ENCODE measurements at places on chromosomes 7 and 10.

GRCh38 chr10:48655411-48656240 is 29.0 kb upstream of the WDFY4 start:
- no peak for DNase-seq

DNA sequence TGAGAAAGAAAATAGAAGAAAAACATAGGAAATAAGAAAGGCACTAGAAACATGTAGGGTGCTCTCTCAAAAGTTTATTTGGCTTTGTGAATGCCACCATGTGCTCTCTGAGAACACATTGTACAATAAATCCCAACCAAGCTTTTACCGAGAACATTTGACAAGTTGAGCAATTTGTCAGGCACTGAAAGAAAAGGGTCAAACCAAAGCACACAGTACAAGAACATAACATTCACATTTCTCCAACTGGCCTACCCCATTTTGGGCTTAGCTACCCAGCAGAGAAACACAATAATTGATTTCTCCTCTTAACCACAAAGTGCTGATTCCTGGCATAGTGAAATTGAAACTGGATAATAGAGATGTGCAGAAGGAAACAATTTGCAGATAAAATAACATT is 69.2 kb upstream of the SLC39A12 start:
- DNase-seq: no peak

DNA sequence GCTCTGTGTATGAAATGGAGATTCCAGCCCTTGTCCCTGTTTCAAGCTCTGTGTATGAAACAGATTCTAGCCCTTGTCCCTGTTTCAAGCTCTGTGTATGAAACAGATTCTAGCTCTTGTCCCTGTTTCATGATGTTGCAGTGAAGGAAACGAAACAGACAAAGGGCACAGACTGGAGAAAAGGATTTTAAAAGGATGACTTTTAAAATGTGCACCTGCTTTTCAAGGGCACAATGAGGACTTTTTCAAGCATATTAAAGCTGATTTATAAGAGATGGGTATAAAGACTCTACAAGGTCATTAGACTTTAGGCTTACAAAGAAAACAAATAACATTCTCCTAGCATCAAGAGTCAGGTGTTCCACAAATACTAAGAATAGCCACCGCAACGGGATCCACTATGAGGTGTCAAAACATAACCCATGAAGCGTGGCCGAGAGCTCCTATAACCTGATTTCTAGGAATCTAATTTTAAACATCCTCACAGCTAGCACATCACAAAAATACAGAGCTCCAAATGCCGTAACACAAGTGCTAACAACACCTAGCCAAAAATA is 29.0 kb downstream of the DIP2C start:
- no peak for DNase-seq

- DNase-seq: no peak
These were observed 16.0 kb upstream of the VOPP1 start for GRCh38 chr7:55588379-55588699.

DNA sequence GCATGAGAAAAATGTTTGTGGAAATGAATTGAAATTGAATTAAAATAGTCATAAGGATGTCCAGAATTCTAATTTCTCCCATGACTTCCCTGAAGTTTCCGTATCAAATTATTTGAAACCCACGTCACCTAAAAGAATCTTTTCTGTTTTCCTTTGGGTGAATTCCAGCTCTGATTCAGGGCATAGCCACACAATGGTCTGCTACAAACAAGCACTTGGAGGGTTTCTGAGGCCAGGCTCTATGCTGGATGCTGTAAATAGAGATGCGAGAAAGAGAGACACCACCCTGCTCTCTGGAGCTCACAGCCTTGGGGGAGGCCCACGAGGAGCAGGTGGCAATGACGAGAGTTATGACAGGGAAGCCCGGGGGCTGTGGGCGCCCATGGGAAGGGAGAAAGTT is 33.6 kb downstream of the GHRHR start:
- no peak for DNase-seq

DNA sequence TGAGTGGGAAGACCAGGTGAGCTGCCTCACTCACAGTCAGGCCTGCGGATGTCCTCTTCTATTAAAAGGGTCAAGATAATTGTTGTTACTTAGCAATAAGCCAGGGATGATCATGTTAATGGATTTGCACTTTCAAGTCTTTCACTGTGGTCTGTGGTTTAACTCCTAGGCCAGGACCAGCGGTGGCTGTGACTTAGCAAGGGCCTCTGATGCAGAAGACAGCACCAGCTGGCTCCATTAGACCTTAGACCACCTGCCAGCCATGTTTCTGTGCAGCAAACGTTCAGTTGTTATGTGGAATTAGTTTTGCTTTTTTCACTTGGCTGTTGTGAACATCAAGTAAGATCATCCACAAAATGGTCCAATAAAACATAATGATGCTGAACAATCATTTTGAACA is 537.3 kb downstream of the TNS3 start:
- no peak for DNase-seq

- DNase-seq: peak; percentile 55
These were observed 90.4 kb downstream of the BMS1 start for GRCh38 chr10:42872865-42873435.

DNA sequence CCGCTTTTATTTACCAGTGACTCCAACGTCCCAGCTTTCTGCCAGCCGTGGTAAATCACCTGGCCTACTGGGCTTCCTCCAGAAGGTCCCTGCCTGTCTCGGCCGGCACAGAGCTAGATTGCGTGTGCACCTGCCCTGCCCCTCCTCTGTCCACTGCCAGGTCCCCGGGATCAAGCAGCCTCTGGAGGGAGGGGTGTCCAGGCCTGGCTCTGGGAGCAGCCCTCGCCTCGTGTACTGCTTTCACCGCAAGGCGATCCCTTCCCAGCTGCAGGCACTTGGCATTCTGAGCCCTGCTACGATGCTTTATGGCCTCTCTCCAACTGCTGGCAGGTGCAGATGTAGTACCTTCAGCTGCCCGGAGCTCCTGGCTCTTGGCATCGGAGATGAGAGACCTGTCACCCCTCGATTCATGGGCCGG is 7.4 kb downstream of the SLC29A3 start:
- DNase-seq: no peak

DNA sequence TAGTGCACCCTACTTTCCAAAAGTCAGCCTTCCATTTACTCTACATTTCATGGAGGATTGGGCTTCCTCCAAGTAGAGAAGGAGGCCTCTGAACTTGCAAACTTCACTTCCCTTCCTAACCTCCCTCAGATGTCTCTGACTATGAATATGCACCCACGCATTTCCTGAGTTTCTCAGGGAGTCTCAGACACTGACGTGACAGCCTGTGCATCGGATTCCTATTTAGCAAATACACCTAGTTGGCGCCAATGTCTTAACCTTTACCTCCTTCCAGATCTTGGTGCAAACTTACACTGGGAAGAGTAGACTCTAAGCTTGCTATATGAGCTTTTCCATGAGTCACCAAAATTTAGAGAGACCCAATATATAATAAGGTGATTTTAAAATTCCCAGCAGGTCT is 920.1 kb upstream of the AUTS2 start:
- DNase-seq: no peak

Data from right atrium auricular region (tissue), 2 donors.